ENCODE measurements at places on chromosomes 5 and 9.

DNA sequence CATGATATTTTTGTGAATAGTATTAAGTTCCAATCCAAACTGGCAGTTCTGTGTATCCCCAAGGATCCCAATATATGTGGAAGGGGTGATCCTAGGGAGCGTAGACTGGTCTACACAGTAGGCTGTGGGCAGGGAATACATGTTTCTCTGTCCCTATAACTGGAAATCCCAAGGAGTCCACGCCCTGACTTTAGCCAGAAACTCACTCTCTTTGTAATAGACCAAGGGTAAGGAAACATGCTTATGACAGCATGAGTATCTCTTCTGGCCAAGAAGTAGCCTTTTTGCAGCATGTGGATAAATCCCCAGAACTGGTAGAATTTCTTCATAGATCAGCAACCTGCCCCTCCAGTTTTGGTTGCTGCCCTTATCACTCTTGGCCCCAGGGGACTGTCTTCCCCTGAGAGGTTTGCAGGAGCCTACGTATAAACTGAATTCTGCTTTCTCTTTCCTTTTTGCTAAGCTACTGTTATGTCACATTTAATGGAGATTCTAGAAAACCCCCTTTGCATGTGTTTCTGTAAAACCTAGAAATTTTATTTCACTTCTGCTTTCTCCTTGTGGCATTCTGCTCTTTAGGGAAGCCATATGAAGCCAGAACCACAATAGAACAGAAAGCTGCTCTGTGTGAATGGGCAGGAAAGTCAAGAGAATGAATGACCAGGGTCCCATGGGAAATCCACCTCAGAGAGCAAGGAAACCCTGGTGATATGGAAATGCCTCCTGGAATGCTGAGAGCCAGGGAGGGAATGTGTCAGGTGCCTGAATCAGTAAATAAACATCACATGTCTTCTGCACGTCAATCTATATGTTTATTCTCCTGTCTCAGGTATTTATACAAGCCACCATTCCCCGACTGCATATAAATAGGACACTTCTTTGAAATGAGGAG, 3.5 kb downstream of the IFNA2 start:
- peak; percentile 41 for DNase-seq

DNA sequence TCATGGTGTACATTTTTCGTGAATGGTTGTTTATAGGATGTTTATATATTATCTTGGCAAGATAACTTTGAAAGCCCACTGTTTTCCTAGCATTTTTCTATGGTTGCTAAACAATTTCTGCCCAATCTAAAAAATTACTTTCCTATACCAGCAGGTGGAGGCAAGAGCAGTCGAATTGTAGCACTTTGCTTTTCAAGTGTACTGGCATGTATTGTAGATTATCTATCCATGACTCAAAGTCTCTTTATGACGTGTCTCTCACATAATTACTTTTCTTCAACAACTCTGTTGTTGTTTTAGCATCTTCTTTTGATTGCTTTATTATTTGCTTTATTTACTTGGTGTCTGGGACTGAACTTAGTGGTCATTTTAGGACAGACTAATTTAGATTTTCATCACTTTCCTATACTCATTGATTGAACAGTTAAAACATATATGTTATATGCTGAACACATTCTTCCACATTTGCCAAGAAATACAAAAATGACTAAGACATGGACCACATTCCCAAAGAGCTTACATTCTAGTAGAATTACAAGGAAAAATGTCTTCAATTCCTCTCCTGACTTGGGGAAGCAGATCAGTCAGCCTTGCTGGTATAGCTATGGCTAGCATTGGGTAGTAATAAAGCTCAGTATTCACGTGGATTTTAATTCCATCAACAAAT, 20.7 kb downstream of the NLN start:
- DNase-seq, result peak; percentile 67

DNA sequence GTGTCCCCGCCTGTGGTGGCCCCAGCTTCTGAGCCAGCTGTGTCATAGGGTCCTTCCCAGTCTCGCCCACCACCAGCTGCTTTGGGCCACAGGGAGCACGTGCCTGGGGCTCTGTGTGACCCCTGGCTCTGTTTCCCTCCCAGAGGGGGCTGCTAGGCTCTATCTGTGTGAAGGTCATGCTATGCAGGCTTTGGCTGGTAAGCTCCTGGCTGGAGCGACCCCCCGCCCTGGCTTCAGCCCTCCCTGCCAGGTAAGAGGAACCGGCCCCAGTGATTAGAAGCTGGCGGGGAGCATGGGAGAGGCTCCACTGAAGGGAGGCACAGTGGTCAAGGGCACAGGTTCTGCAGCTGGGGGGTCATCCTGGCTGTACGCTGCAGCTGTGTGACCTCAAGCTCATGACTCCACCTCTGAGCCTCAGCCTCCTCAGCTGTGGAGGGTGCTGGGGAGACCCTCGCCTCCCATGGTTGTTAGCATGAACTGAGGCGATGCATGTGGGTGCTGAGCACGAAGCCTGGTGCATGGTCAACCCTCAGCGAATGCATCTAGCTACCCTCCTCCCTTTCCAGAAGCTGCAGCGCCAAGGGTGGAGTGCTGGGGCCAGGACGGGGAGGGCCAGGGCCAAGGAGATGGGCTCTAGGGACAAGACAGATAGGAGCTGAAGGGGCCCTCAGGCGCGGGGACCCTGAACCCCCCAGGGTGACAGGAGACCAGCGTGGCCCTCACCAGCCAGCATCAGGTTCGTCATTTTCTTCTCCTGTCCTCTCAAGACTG, 163.8 kb upstream of the MVB12B start:
- no peak for DNase-seq

- no peak for DNase-seq
These were observed 16.4 kb downstream of the RAD23B start for GRCh38 chr9:107299437-107299836.

DNA sequence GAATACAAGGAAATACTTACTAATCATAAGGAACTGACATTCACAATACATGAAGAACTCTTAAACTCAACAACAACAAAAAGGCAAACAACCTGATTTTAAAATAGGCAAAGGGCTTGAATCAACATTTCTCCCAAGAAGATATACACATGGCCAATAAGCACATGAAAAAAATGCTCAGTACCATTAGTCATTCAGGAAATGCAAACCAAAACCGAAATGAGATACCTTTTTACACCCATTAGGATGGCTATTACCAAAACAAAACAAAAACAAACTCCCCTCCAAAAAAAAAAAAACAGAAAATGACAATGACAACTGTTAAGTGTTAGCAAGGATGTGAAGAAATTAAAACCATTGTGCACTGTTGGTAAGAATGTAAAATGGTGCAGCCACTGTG, 104.1 kb upstream of the ZNF462 start:
- DNase-seq, result no peak

DNA sequence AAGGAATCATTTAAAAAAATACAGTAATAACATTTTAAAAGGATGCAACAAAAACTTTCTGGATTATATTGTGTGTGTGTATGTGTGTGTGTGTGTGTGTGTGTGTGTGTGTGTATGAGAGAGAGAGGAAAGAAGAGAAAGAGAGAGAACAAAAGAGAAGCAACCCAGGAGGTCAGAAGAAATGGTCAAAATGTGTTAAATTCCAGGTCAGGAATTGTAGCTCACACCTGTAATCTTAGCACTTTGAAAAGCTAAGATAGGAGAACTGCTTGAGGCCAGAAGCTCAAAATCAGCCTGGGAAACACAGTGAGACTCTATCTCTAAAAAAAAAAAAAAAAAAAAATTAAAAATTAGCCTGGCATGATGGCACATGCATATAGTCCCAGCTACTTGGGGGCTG, 311.8 kb upstream of the CDH12 start:
- no peak for DNase-seq

DNA sequence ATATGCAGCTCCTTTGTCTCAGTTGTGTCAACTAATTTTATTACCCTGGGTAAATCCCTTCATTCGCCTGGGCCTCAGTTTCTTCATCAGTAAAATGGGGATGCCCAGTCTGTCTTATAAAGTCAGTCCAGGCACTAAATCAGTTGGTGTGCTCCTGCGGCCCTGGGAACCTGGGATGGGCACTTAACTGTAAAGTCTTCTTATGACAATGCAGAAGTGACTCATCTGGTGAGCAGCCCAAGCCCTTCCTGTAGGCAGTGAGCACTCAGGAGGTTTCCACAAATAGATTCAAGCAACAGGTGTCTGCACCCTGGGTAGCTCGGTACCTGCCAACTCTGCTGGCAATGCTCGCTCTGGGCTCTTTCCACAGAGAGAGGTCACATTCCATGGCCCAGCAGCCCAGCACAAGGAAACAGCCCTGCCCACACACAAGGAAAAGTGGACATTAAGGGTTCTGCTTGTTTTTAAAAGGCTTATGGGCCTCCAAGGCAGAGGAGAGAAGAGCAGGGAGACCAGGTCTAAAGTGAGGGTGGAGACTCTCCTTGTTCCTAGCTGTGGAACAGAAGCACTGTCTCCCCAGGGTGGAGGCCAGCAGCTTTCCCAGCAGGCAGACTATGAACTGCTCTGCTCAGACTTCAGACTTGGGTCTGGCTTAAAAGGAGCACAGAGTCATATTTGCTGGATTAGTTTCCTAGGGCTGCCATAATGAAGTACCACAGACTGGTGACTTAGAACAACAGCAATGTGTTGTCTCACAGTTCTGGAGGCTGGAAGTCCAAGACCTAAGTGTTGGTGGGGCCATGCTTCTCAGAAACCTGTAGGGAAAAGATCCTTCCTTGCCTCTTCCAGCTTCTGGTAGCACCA, 89.7 kb upstream of the ADRA1B start:
- peak; percentile 58 for DNase-seq

DNA sequence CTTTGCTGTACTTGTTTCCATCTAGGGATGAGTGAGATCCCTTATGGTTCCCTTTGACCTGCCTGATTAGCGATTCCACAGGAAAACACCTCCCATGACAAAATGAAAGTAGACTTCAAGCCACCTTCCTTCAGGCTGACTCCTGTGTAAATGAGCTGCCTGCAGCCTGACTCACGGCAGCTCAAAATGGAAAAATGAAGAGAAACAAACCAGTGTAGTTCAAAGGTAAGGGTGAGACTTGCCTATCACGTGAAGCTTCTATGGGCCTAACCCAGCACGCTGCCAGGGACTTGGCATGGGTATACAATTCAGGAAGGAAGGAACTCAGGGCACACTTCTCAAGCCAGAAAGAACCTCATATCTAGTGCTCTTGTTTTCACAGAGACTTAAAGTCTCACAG, 110.1 kb upstream of the LRRTM2 start:
- DNase-seq, result no peak

DNA sequence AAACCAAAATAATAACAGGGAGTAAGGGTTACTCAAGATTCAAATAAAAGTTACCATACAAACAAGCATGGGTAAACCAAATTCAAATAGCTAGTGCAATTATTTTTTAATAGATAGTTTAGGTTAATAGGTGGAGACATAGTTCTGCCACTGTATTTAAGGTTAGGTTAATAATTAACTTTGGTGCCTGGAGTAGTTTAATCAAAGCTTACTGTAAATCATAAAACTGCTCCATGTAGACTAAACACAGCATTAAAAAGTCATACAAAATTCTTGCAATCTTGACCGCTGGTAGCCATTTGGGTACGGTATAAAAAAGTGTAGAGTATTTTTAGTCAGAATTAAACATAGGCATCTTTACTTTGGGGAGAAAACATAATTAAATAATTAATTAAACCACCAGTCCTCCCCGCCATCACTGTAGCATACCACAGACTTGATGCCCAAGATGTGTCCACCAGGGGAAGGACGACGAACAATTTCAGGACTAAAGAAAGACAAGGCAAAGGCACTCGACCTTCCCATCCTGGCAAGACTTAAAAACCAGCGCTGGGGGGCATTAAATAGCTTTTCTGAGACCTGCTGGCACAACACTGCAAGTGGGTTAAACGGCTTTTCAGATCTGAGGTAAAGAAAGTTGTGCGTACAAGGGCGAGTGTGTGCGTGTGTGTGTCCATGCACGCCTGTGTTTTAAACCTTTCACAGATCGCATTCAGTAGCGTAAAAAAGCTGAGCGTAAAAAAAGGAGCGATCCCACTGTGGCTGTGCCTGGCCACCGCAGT, 2.9 kb downstream of the SEMA6A start:
- peak; percentile 25 for DNase-seq

- DNase-seq, result peak; percentile 51
These were observed 129.1 kb downstream of the KCNIP1 start for GRCh38 chr5:170632985-170633234.

DNA sequence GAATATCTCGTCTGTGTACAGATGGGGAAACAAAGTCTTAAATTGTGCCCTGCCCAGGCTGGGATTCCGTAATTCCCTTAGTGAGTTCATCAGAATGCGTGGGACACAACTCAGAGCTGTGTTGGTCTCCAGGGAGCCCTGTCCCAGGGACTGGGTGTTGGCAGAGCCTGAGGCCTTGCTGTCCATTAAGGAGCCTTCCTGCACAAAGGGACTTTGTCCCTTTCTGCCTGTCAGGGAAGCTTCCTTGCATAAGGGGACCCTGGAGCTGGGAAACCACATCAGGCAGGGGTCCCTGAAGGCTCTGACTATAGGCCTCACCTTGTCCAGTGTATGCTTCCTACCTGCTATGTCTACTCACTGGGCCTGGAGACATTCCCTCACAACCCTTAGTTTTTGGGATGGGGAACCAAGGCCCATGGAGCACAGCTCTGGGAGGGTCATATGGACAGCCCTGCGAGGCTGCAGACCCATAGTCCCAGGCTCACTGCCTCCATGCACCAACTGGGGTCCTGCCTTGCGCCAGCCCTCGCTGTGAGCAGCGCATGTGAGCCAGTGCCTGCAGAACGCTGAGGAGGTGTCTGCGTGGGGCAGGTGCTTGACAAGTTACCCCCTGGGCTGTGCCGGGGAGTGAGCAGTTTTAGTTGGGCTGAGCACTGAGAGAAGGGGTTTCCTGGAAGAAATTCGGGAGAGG, 1.6 kb downstream of the CARD19 start:
- DNase-seq, result no peak

- DNase-seq, result peak; percentile 46
These were observed 737.9 kb upstream of the ZNF608 start for GRCh38 chr5:125484272-125484741.

DNA sequence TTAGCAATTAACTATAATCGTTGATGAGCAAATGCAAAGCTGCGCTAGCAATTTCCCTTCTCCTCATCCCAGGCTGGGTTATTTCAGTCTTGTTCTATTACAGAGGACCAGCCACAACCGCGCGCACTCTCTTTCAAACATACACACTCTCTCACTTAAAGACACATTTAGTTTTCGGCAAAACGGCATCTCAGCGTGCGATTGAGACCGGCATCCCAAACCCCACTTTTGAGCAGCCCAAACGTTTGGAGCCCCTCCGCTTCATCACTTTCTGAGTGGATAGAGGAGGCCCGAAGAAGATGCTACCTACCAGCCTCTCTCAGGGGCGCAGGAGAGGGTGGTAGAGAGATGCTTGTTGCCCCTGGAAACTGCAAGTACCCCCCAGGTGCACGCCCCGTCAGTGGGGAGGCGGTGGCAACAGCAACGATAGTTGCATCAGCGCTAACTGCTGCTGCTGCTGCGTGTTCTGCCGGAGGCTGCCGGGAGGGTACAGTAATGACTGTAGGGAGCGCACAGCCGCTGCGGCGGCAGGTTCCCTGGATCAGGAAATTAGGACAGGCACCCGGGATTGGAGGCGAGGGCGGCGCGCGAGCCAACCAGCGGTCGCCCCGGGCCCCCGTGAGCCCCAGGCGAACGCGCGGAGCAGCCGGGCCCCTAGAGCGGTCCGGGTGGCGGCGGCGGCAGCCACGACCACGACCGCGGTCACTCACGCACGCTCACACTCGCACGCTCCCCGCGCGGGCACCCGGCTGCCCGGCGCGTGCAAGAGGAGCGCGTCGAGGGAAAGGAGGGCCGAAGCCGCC, 467 bp upstream of the VLDLR start:
- DNase-seq, result no peak

GRCh38 chr5:127236254-127236653, 54.3 kb upstream of the MEGF10 start:
- no peak for DNase-seq
